GM23248 (cell line): ENCODE measurements at places on chromosomes 3 and 15.

- DNase-seq: no peak
Observed at GRCh38 chr3:107025961-107026360, 351.3 kb upstream of the CCDC54 start.

DNA sequence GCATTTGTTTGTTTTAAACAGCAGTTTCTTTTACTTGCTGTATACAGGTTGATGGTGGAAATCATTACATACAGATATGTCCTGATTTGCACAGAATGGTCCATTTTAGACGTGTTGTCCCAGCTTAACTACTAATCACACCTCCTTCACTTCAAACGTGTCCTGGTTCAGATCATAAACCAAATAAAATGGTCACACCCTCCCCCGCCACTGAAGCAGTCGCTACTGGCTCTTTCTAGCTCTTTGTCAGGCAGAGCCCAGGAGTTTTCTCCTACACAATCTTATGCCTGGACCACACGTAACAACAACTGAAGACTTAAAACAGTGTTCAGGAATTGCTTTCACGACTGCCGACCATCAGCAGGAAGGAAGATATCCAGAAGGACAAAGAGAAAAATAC is 73.6 kb downstream of the MESD start:
- DNase-seq: no peak

DNA sequence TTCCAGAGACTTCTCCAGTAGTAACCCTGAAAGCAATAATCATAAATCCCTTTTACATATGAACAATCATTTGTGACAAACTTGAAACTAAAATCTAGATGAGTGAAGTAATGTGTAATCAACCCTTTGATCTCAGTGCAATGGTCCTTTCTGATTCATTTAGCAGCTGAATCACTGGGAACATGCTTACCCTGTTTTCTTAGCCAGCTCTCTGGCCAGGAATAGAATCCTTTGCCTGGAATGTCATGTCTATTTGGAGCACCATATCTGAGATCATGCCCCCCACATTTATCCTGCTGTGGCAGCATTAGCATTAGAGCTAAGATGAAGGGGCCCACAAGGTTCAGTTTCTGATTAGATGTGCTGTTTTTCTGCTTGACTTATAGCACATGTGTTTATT is 309.8 kb downstream of the OXSM start:
- no peak for DNase-seq

DNA sequence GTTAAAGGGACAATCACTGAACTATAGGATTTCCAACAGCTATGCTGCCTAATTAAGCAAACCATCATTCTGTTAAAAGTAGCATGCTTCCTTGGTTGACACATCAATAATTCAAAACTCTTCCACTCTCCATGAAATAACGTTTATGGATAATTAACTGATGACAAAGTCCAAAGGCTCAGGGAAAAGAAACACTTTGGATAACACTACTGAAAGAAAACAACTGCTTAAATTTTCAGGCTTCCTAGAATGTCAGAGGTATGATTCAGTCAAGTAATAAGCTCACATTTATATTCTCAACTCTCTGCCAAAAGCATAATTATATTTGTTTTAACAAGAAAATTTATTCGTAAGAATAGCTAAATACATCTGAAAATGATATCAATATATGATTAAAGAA is 49.6 kb downstream of the WDR72 start:
- no peak for DNase-seq

- no peak for DNase-seq
Observed at GRCh38 chr15:71549091-71549490, 261.3 kb upstream of the NR2E3 start.

DNA sequence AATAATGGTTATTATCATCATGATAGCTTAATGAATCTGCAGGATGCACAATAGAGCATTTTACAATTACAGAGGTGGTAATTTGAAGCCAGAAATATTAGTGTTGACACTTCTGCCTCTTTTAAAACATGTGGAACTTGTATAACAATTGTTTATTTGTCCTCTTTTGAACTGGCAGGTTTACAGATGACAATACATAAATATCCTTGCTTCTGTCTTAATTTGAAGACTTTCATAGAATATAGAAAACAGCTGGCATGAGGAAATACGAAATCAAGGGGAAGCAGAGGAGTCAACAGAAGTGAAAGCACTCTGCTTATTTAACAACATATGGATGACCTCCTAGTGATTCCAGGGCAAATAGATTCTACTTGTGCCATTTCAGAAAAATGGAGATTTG is 270.5 kb upstream of the SGO1 start:
- no peak for DNase-seq

DNA sequence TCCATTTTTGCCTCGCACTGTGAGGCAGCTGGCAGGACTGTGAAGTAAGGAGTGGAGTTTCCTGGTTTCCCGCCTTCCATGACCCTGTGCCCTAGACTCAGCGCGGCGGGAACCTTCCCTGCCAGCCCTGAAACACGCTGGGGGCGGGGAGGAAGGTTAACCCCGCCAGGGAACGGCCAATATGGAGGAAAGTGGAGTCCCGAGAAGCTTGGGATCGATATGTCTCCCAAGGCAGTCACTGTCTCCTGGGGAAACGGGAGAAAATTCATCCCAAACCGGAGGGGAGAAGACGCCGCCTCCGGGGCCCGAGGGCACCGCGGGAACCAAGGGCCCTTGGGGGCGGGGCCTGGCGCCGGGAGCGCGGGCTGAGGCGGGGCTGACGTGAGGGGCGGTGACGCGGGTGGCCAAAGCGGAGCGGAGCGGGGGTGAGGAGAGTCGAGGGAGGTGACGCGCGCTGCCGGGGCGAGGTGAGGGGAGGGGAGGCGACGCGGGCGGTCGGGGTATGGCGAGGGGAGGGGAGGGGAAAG is at the start of gene HMCES:
Gene HMCES (plus strand): TSS at position 432 of the 527 bp plus-strand sequence. CDS start 863 bp downstream, outside the sequence.
- DNase-seq: peak; percentile 96

DNA sequence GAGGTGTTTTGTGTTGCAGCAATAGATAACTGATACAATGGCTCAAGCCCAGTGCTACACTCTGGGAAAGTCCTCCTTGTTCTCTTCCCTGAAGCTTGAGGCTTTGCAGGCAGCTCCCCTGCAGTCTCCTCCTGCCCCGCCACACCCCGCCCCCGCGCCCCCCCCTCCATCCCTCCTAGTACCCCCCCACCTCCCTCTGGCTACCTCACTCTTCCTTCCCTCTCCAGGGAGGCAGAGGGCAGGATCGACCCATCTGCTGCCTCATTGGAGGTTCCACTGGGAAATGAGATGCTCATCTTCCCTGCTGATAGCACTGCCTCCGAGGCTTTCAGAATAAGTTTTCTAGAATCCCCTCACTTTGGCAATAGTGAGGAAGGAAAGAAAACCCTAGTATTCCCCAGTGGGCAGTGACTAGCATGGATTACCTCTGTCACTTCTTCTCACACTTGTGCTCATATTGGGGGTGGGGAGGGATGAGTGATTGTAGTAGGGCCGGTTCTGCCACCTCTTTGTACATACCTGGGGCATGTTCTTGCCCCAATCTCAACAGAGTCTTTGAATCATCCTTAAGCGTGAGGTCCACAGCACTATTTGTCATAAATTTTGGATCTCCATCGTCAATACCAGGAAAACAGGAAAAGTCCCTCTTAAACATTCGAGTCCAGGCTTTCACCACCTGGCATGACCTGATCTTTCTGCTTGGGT is 16.3 kb upstream of the RAB7A start:
- no peak for DNase-seq

DNA sequence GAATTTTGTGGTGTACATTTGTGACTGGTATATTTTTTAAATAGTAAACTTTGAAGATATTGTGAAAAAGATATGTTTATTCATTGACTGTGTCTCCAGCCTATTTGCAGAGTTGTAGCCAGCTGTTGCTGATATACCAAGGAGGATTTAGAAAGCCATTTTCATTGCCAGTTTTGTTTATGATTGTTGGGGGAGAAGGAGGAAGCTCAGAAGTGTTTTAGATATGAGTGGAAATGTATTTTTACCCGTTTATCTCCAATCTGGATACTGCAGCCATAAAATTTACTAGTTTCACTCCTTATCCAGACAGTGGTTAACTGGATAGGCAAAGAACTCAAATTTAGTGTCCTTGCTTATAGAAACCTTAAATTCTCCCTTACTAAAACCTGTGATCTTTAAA is 18.8 kb downstream of the ATP11B start:
- no peak for DNase-seq

GRCh38 chr3:123705488-123706285 is 120.8 kb upstream of the HACD2 start:
- DNase-seq: no peak

GRCh38 chr3:129034642-129035041 is 25.9 kb upstream of the GP9 start:
- DNase-seq: no peak

DNA sequence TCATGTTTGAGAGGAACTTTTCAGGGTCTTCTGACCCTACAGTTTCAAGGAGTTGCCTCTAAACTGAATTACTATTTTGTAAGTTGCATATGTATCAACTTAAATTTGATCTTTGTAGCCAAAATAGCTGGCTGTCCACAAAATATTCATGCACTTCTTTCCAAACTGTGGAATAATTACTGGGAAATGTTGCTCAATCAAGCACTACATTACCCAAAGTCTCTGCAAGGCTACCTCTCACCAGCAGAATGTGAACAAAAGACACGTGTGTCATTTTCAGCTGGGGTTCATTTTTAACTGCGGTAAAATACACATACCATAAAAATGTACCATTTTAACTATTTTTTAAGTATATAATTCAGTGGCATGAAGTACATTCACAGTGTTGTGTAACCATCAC is 320.4 kb downstream of the CTNNB1 start:
- peak; percentile 29 for DNase-seq

GRCh38 chr15:81069909-81070308 is 64.2 kb upstream of the CFAP161 start:
- no peak for DNase-seq

DNA sequence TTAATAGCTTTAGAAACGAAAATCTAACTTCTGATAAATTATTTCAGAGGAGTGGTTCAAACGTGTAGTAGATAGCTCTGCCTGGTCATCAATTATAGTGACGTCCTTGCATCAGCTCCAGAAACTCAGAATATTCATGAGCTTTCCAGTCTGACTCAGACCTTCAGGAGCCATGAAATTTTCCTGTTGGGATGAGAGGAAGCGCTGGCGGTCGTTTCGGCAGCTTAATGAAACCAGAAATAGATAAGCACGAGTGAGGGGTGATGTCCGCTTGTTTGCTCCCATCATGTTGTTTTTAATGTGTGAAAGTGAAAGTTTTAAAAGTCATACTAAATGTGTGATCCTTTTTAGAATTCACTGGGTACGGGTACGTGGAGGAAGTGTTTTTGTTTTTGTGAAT is 141.1 kb downstream of the PGPEP1L start:
- DNase-seq: peak; percentile 73

GRCh38 chr15:48397841-48398240 is 66.6 kb downstream of the DUT start:
- peak; percentile 43 for DNase-seq

DNA sequence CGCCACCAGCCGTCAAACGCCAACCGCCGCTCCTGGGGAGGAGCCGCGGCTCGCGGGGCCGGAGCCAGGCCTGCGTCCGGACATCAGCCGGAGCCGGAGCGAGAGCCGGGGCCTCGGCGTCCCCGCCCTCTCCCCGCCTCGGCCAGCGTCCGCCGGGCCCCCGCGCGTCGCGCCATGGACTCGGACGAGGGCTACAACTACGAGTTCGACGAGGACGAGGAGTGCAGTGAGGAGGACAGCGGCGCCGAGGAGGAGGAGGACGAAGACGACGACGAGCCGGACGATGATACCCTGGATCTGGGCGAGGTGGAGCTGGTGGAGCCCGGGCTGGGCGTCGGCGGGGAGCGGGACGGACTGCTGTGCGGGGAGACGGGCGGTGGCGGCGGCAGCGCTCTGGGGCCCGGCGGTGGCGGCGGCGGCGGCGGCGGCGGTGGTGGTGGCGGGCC is 359 bp downstream of the ARIH1 start:
- DNase-seq: no peak

GRCh38 chr15:97978401-97979139 is 18.1 kb downstream of the ARRDC4 start:
- DNase-seq: peak; percentile 37

- no peak for DNase-seq
Observed at GRCh38 chr3:120353463-120353862, 4.3 kb upstream of the LRRC58 start.

GRCh38 chr3:170270282-170270881 is 48.2 kb downstream of the PRKCI start:
- no peak for DNase-seq

- DNase-seq: no peak
Observed at GRCh38 chr15:29656636-29657475, 165.4 kb downstream of the TJP1 start.

GRCh38 chr3:74001436-74001835 is 376.7 kb upstream of the PDZRN3 start:
- DNase-seq: peak; percentile 11

DNA sequence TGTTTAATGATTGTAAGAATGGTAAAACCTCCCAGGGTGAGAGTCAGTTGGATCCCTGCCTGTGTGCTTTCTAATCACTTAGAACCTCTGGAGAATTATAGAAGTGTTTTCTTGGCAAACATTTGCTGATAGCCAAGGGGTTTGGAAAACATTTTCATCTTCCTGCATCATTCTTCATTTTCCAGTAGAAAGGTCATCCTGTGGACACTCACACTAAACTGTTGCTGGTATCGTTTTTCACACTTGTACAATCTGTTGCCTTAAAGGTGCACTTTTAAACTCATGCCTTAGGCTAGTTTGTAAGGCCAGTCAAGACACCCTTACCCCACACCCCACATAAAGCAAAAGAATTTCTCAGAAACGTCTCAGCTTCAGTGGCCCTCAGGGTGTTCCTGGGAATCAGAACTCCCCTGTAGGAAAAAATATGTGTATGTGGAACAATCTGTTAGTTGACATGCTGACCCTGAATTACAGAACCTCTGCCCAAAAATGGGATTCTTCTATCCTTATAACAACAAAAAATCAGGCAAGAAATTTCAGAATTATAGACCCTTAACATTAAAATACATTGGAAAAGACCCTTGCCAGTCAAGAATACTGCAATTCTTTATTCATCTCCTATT is 5.8 kb upstream of the PLD1 start:
- no peak for DNase-seq

DNA sequence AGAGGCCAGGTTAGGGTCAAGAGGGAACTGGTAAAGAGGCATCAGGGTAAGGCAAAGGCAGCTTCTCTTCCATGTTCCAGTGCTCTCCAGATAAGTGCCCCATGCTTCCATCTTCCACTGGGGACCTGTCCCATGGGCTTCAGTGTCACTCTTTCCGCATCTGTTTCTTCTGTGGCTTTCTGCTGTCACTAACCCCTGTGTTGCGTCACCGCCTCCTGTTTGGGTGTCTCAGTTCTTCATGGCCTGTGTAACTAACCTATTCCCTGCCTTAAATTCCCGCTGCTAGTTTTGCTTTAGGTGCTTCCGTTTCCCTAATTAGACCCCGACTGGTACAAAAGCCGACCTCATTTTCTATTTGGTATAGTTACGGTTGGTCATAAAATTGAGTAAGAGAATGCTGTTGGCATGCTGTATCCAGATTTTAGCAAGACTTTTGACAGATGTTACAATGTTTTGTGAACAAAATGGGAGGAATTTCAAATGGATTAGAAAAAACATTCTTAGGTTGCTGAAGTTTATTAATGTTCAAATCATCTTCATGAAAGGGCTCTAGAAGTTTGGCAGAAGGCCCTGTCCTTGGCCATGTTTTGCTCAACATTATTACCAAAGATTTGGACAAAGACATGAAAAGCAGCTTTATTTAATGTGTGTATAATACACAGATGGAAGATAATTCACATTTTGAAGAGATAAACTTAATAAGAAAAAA is 245.3 kb downstream of the BBX start:
- no peak for DNase-seq

- DNase-seq: peak; percentile 77
Observed at GRCh38 chr3:126971891-126972351, 11.0 kb upstream of the PLXNA1 start.

- DNase-seq: peak; percentile 32
Observed at GRCh38 chr15:57720867-57721266, 14.4 kb downstream of the POLR2M start.
